ENCODE measurements at places on chromosomes 7 and 10. TPM values are rescaled to one million over a fixed set of nuclear protein-coding genes. Genes with fewer than 3 reads are reported as not detected.
A peak's percentile ranks its signal among the peaks of the same experiment; 100 is the strongest.

- DNase-seq = no peak
Observed at GRCh38 chr7:37718585-37718984, 35.0 kb downstream of the GPR141 start.

- no peak for DNase-seq
Observed at GRCh38 chr7:93226310-93226709, at the start of gene HEPACAM2. HEPACAM2 (minus strand) TSS chr7:93226469.

LRRD1 gene
- not detected for total RNA-seq

EMX2 gene
- not detected for total RNA-seq

GRCh38 chr10:13916384-13916947 is 329.7 kb downstream of the PRPF18 start:
- no peak for DNase-seq

MYPN gene
- total RNA-seq = 0.27 TPM

FAM24B gene
- 4.3 TPM for total RNA-seq

GRCh38 chr7:55458351-55458750 is 93.2 kb downstream of the LANCL2 start:
- DNase-seq = no peak

DNA sequence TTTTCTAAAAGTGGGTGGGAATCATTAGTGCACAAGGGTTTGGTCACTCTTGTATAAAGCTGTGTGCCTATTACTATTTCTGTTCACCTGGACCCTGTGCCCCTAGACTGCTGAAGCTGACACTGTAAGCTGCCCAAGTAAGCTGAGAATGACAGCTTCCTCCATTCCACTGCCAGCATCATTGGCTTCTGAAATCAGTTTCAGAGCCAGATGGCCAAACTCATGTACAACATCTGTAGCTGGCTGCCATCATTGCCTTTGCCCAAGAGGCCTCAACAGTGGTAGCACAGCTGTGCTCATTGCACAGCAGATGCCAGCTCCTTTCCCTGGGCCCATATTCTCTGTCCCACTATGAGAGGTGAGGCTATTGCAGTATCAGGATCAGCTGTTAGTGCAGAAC is 165.7 kb downstream of the CPEB3 start:
- no peak for DNase-seq

- no peak for DNase-seq
Observed at GRCh38 chr7:108303332-108303731, 152.9 kb downstream of the NRCAM start.

KIF20B gene
- 13.6 TPM for total RNA-seq

GRCh38 chr10:112214298-112214926 is 30.8 kb upstream of the GPAM start:
- DNase-seq = no peak

- DNase-seq = no peak
Observed at GRCh38 chr10:28778524-28778923, 101.2 kb downstream of the BAMBI start.

- no peak for DNase-seq
Observed at GRCh38 chr7:50560865-50561351, 4.3 kb downstream of the DDC start.

DNA sequence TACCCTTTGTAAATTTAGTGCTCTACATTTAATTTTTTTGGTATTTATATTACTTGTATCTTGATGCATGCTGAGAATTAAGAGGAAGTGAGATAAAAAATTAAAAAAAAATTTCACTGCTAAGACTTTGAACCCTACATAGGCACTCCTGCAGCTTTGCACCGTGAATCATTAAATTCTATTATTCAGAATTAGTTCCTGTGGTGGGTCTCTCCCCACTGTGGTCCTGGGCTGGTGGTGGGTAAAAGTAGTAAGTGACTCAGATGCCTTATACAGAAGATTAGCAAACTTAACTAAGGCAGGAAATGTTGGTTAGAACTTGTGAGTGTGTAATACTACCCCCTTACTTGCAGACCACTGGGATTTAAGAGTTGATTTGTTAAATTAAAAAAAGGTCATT is 72.6 kb downstream of the AP3M1 start:
- no peak for DNase-seq

DNA sequence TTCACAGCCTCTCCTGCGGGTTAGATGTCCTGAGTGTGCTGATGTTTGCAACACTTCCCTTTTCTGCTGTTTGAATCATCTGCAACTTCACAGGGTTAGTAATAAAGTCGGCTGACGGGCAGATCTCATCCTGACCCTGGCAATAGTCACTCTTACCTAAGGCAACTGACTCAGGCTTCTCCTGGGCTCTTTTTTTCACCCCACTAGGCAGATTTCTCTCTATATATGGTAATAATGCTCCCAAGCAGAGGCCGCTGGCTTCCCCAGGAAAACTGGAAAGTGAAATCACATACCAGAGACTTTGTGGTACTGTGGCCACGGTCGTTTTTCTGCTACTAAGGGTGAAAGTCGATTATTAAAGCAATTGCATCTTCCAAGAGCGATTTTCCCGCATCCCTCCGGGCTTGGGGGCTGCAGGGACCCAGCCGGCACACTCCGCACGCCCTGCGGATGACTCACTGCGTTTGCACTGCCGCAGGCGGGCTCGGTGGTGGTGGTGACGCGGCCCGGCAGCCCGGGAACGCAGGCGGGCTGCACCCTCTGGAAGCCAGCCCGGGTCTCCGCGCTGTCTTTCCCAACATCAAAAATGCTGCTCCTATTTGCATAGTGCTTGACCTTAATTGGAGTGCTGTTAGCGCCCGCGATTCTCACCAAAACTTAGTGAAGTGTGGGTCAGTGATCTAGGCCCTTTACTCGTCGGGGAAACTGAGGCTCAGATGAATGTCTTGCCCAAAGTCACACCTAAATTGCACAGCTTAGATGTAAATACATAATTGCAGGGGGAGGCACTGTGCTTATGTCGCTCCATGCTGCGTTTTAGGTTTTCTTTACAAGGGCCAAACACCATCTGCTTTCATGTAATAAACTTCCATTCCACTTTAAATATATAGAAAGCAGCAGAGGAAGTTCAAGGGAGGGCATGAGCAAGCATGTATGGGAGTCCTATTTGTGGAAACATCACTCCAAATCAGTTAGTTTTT is 47.6 kb upstream of the ITGB1 start:
- peak; percentile 67 for DNase-seq

DNA sequence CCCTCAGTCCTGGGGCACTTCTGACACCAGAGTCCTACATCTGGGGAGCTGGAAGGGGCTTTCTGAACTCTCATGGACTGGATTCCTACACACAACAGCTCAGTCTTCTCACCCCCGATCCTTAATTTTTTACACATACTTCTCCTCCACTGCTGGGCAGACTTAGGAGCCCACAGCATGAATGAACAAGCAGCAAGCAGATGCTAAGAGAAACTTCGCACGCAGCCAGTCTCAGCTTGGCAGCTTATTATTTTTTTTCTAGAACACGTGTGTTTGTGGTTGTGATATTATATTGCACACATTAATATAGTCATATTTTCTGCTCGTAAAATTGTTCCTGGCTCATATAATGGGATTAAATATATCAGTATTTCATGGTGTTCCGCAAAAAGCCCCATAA is 50.9 kb upstream of the LOXL4 start:
- DNase-seq = no peak

GRCh38 chr10:22712956-22713852 is 1.2 kb downstream of the PIP4K2A start:
- DNase-seq = peak; percentile 30

- no peak for DNase-seq
Observed at GRCh38 chr10:115026746-115027140, 66.4 kb upstream of the ATRNL1 start.

GIMAP1 gene
- 0.94 TPM for total RNA-seq

GRCh38 chr10:24894728-24895127 is 57.7 kb downstream of the PRTFDC1 start:
- DNase-seq = no peak

GRCh38 chr10:103980288-103980906 is 13.5 kb downstream of the SLK start:
- no peak for DNase-seq
